Effector CD8-positive, alpha-beta T cell (primary cell): ENCODE measurements at places on chromosomes 12 and 14.

DNA sequence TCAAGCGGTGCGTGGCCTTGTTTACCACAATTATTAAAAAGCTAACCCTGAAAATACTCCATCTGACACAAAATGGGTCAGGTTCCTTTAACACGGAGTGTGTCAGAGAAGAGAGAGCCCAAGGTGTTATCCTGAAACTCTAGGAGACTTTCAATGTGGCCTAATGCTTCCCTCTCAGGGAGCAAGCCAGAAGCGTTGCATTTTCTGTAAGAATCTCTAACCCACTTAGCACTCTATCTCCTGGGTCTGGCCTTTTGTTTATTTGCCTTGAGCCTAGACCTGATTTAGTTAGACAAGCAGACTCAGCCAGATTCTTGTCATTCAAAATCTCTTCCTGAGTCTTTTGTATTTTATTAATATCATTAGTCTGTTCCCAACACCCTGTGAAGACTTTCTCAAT, 184.0 kb upstream of the SYT1 start:
- no peak for DNase-seq

- DNase-seq: no peak
Measured at GRCh38 chr14:71532344-71532743, 399.9 kb upstream of the RGS6 start.

DNA sequence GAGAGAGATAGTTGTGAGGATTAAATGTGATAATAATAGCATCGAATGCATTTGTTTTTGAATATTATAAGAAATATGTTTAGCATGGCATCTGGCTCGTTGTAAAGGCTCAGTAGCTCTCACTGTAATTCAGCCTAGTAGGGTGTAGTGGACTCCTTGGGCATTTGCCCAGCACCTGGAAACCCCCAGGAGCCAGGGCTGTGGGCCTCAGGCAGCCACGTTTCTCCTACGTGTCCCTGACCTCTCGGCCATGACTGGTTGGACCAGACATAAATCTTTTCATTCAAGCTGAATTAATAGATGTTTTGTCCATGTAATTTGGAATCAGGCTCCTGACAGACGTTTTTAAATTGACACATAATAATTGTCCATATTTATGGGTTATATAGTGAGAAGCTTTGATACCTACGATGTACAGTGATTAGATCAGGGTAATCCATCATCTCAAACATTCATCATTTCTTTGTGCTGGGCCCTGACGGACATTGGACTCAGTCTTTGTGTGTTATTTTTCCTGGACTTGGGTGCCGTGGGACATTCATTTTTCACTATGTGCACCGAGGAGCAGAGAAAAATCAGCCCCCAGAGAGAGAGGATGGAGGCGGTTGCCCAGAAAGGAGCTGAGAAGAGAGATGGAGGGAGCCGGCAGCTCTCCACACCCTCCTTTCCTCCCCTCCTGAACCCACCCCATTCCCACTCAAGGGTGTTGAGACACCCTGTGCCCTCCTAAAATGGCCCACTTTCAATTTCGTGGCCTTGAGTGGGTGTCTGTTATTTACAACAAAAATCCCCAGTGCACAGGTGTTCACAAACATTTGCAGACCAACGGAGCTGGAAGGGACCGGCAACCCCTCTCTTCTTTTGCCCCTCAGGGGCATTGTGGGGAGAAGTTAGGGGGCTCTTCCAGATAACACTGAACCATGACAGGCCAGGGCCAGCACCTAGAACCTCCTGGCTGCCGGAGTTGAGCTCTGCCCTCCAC, 296.4 kb downstream of the DPF3 start:
- DNase-seq: no peak

GRCh38 chr14:102824832-102825231, 47.6 kb downstream of the TRAF3 start:
- DNase-seq: no peak

DNA sequence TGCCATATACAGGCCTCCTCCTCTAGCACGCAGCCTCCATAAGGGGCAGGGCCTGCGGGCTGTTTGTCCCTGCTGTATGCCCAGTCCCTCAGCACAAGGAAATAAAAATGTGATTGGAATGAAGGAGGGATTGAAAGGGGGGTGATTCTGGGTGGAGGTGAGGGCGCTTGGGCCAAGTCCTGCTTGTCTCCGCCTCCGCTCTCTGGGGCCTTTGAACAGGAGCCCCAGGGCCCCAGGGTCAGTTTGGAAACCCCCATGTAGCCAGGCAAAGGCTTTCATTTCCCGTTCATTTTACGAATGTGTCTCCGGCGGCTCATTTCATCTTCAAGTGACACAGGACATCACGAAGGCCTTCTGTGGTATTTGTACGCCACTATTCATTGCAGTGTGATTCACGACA, 4.5 kb upstream of the CACNA2D4 start:
- no peak for DNase-seq

DNA sequence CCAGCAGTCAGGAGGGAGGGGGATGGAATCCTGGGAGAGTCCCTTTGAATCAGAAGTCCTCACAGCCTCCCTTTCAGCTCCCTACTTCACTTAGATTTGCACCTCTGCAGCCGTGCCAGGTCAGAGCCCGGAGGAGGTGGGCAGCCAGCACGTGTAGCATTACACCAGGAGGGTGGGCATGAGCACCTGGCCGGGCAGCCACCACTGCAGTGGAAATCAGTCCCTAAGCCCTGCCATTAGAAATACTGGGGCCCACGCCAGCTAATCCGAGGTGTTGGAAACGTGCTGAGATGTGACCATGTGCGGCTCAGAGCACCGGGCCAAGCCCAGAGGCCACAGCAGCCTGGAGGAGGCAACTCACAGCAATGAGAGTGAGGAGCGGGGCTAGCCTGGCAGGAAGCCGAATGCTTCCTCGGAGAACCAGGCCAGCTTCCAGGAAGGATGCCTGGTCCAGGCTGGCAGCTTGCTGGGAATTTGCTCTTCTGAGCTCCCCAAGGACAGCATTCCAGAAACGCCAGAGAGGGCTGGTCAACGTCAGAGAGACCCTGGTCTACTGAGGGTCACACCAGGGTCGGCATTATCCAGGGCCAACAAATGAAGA, 9.4 kb upstream of the CACNA2D4 start:
- DNase-seq: no peak

DNA sequence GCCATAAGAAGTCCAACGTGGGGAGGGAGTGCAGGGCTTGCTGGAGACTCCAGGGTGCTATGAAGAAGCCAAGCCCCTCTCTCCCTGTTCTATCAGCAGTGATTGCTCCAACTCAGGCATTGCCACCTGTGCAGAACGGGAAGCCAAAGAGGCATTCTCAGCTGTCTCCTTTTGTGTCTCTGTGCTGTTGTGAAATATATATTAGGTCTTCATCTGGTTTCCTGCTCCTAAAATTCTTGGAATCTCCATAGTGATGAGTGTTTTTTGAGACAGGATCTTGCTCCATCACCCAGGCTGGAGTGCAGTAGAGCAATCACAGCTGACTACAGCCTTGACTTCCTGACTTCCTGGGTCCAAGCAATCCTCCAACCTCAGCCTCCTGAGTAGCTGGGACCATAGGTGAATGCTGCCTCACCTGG, 51.2 kb upstream of the AEBP2 start:
- no peak for DNase-seq

GRCh38 chr14:45786266-45786665, 533.3 kb upstream of the MIS18BP1 start:
- no peak for DNase-seq

DNA sequence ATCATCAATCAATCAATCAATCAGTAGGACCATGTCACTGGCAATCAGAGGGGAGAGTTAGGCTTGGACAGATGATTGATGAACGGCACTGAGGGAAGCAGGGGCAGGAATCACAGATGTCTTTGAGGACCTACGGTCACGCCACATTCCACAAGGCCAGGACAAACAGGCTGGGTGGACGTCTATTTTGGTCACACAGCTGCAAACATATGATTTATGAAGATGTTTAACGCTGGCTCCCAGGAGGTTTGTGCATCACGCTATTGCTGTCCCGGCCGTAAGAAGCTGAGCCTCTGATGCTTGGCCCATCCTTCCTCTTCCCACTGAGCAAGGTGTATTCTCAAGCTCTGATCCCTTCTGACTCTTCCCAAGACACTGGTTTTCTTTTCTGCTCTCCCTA, 160.8 kb downstream of the FOXN3 start:
- DNase-seq: no peak

- no peak for DNase-seq
Measured at GRCh38 chr14:38201137-38201828, 6.4 kb upstream of the SSTR1 start.

DNA sequence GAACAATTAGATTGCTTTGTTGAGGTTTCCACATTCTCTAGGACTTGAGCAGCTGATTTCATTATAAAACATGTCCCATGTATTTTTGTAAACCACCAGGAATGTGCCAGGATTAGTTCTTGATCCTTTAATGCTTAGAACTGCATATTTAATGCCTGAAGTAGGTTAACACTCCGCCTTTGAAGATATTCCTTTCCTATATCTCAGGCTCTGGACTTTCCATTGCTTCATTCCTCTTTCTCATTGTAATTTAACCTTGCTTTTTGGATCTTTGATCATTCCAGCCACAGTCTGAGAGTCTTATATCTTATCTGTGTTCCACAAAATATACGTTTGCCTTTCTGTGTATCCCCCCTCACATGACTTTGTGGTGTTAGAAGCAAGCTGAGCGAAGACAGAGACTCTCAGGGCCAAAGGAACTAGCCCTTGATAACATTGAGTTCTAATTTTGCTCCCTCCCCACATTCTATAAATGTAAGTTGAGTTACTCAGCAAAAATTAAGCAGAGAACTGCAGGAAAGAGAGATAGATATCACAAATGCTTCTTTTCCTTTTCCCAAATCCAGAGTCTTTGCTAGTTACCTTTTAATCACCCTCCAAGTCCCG, 2.4 kb upstream of the CLEC1B start:
- no peak for DNase-seq

- DNase-seq: no peak
Measured at GRCh38 chr14:68250927-68251768, 431.6 kb downstream of the RAD51B start.

- no peak for DNase-seq
Measured at GRCh38 chr12:49026101-49026500, 7.5 kb upstream of the PRKAG1 start.

GRCh38 chr12:98319716-98320425, 195.5 kb upstream of the TMPO start:
- DNase-seq: no peak

DNA sequence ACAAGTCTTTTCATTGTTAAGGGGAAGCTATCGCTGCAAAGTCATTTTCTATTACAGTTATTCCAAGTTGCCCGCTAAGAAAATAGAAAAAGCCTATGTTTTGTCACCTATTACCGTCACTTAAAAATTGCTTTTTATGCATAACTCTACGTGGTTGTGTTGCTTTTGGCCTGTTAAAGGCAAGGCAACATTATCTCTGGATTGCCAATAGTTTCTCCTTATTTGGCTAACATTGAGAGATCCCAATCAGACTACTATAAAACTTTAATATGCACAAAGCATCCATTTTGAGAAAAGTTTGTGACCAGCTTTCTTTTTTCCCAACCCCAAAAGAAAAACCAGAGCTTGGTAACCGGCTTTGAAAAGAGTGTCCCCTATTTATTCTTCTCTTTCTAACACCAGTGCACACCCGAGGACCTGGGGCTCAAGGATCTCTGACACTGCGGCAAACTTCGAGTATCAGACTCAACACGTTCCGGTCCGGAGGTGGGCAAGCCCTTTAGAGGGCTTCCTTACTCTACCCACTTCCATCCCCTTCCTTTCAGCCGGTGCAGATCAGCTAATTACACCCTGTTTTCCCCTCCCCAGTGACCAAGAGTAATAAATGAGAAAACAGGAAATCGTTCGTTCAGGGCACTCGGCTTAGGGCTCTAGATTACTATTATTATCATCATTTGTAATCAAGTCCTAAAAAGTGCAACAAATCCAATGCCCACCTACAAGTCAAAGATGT, 1.2 kb downstream of the PPP1R12A start:
- DNase-seq: no peak

GRCh38 chr14:77622366-77622961, 6.0 kb upstream of the SPTLC2 start:
- no peak for DNase-seq
